Inflammatory macrophage treated with lipopolysaccharide for 4 hours (primary cell): ENCODE measurements at places on chromosomes 2 and 18.

DNA sequence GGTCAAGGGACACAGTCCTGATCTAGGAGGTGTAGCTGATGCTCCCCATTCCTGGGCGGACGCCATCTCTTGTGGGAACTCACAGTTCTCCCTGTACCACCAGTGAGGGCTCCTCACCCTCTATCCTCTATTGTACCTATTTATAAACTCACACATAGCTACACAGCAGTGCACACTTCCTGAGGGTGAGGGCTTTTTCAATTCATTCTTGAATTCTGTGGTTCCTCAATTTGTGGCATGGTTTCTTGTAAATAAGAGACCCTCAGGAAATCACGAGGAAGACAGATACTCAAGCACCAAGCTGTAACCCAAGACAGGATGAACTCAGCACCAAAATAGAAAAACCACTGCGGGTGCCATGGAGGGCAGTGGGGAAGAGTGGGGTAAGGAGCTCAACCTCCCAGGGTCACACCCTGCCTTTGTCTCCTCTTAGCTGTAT is 245.9 kb upstream of the PXDN start:
- no peak for DNase-seq

GRCh38 chr2:106284255-106284654 is 90.2 kb upstream of the UXS1 start:
- no peak for DNase-seq

GRCh38 chr2:236711440-236711839 is 141.8 kb downstream of the ACKR3 start:
- DNase-seq: peak; percentile 76

GRCh38 chr18:55869556-55870501 is 281.8 kb upstream of the TCF4 start:
- DNase-seq: peak; percentile 16

DNA sequence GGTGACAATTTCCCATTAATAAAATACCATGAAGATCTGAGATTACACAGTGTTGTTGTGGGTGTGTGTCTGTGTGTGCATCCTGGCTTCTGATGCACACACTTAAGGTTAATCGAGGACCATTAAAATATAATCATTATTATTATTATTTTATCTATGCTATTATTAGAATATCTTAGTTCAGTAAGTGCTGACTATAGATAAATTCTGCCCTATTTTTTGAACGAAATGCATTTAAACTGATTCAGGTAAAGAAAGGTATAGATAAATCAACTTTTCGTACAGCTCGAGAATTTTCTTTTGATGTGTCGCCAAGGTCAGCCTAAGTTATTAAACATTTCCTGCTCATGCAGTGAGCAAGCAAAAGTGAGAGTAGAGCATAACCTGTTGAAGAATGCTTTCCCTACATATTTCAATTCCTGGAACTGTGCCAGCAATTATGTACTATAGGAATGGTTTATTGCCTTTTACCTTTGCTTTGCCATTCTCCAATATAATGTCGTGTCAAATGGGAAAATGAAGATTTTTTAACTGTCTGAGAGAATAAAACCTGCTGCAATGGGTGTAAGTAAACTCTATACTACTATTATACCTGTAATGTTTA is 25.8 kb downstream of the KCNJ3 start:
- no peak for DNase-seq

GRCh38 chr2:234625626-234626250 is 128.9 kb upstream of the ARL4C start:
- DNase-seq: no peak

DNA sequence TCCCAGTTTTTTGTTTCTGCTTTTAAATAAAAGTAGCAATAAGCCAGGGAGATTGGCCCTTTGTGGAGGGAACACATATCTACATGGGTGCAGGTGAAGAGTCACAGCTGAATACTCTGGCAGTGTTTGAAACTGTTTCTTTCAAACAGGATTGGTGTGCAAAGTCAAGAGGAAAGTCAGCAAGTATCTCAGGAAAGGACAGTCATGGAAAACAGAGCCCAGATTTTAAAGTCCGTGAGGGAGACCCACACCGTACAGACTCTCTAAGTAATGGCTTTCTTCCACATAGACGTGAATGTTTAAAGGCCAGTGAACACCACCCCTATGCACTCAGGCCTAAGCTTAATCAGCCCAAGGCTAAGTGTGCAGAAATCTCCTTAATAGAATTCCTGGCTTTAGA is 95.3 kb downstream of the GFPT1 start:
- DNase-seq: no peak

DNA sequence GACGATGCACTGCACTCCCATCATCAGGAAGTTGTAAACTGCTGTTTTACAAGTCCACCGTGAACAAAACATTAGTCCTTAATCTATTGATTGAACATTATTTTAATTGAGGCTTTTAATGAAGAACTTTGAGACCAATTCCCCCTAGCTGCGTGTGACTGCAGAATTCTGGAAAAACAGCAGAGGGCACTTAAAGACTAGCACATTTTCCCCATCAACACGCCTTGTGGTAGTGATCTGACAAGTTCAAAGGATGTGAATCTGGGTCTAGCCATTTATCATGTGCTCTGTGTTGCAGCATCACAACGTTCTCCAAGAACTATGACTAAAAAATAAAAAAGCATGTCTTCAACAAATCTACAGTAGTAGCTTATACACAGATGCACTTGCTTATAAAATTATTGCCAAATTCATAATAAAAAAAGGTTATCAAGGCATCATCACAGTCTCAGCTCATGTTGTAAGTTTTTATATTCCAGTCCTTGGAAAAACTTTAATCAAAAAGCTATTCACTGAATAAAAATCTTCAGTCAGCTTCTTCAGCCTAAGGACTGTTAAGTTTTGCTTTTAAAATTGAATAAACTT is 35.8 kb downstream of the SKOR2 start:
- peak; percentile 35 for DNase-seq

GRCh38 chr2:188158337-188159100 is 133.2 kb upstream of the GULP1 start:
- DNase-seq: no peak

DNA sequence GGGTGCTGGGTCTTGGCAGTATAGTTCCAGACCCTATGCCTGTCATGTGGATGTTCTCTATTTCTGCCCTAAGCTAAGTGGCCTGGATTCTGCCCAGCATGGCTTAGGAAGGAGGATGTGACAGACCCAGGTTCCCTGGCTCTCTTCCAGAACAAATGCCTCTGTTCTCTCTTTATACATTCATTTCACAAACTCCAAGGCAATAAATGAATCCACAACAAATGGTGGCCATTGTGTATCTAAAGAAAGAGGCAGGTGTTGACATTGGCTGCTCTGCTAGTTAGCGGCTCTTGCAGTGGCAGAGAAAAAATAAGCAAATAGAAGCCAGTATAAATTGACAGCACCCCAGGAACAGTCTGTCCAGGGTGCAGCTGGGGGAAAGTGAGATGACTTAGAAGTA is 298.6 kb downstream of the SUCLG1 start:
- DNase-seq: no peak

- no peak for DNase-seq
Measured at GRCh38 chr2:120405759-120406099, 59.8 kb downstream of the INHBB start.

DNA sequence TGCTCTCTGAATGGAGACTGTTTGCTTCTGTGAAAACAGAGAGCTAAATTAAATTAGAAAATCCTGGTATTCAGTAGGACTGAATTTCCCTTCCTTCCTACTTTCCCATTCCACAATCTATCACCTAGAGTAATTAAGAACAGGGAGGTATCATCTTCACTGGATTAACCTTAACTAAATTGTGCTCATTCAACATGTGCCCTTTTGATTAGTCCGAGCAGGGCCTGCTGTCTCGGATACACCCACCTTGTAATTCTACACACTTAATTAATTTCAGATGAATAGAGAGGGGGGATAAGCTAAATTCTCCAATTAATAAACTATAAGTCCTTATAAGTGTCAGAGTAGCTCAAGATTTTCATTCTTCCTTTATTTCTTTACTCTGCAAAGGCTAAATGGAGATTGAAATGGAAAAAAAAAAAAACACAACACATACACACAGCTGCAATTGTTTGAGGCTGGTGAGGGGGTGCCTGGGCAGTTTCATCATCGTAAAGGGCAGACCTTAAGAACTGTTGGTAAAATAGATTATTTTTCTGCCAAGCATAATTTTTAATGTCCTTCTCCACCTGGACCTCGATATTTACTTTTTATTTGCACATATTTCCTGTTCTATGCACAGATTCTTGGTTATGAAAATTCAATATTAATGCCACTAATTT is 157.1 kb upstream of the SIX2 start:
- DNase-seq: no peak

GRCh38 chr2:226023383-226023782 is 623.9 kb downstream of the NYAP2 start:
- DNase-seq: no peak

DNA sequence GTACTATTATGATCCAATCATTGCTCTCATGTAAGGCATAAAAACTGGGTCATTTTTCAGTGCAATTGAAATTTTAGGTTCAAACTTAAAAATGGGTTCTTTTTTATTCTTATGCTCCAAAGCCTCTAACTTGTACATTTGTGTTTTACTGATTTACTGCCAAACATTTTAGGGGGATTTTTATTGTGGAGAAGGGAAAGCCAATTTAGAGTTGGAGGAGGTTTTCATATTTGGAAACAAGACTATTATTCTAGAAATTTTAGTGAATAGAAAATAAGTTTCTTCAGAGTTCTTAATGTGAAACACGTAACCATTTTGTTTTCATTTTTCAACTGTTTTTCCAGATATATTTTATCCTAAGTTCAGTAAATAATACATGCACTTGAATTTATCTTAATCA is 138.6 kb downstream of the DOCK10 start:
- DNase-seq: no peak

DNA sequence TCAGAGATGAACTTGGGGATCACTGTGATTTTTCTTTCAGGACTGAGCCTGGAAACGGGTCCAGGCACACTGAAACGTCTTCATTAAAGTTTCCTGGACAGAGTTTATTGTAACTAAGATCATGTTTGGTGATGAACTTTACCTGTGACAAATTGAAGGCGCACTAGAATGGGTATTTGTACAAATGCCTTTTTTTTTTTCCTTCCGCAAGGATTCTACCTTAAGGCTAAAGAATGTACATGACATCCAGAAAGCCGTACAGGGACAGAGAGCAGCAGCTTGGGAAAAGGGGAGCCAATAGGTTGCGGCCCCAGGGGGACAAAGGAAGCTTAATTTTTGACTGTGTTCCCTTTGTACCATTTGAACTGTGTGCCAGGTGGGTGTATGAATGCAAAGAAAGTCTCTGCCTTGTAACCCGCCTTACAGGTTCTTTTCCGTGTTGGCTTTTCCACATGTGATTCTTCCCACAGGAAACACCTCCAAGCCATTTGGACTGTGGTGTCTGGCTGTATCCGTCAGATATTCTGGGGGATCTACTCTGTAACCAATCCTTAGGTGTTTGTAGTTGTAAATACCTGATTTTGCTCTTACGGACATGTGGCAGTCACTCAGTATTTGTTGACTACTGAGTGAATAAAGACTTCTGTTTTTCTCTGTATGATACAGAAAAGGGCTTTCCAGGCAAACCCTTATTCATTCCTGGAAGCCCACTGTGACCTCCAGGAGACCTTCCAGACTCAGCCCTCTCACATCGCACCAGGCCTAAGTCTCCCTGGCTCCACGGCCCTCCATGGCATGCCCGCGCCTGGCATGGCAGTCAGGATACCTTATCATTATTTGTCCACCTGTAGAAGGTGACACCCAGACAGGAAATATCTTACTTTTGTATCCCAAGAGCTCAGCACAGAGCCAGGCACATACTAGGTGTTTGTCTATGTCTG is 1.1 kb downstream of the LRRFIP1 start:
- no peak for DNase-seq

DNA sequence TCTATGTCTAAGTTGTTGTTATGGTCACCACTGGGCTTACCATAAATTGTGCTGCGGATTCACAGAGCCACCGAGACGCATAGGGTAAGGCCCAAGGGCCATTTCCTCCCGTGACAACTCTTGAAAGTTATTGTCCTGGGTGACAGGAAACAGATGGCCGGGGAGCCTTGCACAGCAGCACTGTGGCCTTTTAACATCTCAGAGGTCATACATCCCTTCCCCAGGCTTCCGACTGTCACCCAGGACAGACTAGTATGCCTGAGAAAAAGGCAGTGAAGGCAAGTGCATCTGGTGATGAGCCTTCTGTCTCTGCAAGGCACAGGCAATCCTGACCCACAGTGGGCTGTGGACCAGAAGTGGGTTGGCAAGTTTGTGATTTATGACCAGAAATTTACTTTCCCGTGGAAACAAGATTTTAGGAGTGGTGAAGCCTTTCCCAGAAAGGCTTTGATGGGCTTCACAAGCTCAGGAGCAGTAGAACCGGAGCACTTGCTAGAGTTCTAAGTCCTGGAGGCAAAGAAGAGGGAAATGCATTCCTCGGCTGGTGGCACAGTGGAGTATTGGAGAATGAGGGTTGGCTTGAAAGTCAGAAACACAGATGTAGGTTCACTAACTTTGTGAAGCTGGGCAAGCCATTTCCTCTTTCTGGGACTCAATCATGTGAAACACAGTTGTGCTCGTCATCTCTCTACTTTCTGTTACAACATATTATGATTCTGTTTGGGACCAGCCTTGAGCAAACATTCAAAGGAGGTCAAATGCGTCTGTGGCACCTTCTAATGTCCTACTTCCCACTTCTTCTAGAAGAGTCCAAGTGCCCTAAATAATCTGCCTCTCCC is 2.0 kb upstream of the CAPN14 start:
- DNase-seq: peak; percentile 90

DNA sequence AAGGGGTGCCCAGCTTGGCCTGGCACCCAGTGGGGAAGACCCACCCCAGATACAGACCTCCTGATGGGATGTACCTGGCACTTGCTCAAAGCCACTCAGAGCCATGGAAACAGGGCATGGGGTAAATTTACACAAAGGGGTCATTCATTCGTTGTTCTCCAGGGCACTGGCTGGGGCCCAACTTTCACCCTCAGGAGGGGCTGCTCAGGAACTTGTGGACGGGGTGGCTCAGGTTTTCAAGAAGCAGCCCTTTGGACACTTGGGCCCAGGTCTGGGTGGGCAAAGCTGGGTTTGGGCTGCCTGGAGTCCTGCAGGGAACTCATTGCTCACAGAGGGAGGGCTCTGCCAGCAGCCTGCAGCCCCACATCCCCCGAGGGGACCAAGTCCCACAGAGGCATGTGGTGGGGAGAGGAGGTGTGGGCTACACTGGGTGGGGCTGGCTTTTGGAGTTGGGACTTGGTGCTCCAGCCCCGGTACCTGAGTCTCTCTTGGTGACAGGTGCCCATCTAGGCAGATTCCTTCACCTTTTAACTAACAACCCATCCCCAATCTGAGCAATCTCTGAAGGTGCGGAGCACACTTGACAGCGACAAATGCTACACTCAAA is 172.3 kb downstream of the CELF4 start:
- DNase-seq: no peak

- no peak for DNase-seq
Measured at GRCh38 chr2:200746301-200746700, 65.4 kb upstream of the BZW1 start.
